ENCODE measurements at places on chromosomes 16 and 17. TPM values are rescaled to one million over a fixed set of nuclear protein-coding genes. Genes with fewer than 3 reads are reported as not detected.
A peak's percentile ranks its signal among the peaks of the same experiment; 100 is the strongest.

Gene MYO15B
- 286 TPM for total RNA-seq

DNA sequence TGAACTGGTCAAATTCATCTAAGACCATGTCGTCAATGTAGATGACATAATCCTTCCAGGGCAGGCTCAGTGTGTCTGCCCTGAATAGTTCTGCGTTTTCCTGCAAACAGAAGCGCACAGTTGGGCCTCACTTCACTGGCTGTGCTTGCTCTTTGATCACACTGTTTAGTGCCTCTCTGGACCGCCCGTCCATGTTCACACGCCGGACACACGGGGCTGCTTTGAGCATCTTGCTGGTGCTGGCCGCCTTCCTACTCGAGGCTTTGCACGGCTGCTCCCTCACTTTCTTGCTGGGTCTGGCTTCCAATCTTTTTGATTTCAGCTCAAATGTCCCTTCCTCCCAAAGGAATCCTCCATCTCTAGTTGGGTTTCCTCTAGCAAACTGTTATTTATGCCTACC lies 37.4 kb downstream of the DNAH17 start:
- no peaks in the 10 kb centered on the region for H3K27me3 ChIP-seq
- H3K4me3 ChIP-seq, result no peak overlapping the region
- H3K36me3 ChIP-seq, result no peaks in the 10 kb centered on the region
- peak; percentile 23 for DNase-seq
- H3K4me1 ChIP-seq, result peaks cover 6% of the 10 kb centered on the region

DNA sequence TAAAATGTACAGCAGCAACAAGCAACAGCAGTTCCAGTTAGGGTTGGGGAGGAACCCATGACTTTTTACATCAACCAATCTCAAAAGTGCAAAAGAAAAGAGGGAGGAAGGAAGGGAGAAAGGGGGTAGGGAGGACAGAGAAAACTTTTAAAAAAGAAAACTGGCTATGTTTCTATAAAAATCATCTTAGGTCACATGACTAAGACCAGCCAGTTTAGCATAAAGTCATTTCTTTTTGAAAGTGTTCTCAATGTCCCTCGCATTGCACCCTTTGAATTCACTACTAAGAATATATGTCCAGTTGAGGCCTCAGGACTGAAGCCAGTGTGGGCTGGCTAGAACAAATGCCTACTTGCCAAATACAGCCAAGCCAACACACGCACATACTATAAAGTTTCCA lies 28.9 kb downstream of the DCUN1D3 start:
- no peak overlapping the region for H3K4me3 ChIP-seq
- no peaks in the 10 kb centered on the region for H3K36me3 ChIP-seq
- H3K27me3 ChIP-seq, result no peaks in the 10 kb centered on the region
- peaks cover 81% of the 10 kb centered on the region for H3K4me1 ChIP-seq
- no peak overlapping the region for H3K27ac ChIP-seq

Gene OR4D1
- 0.46 TPM for total RNA-seq

- no peaks in the 10 kb centered on the region for H3K27me3 ChIP-seq
- no peak for DNase-seq
- H3K4me1 ChIP-seq, result no peaks in the 10 kb centered on the region
These were observed 105.1 kb downstream of the BCAS3 start for GRCh38 chr17:60782742-60783141.

Gene PRCD
- total RNA-seq, result 4.0 TPM

Gene C1QL1
- not detected for total RNA-seq

DNA sequence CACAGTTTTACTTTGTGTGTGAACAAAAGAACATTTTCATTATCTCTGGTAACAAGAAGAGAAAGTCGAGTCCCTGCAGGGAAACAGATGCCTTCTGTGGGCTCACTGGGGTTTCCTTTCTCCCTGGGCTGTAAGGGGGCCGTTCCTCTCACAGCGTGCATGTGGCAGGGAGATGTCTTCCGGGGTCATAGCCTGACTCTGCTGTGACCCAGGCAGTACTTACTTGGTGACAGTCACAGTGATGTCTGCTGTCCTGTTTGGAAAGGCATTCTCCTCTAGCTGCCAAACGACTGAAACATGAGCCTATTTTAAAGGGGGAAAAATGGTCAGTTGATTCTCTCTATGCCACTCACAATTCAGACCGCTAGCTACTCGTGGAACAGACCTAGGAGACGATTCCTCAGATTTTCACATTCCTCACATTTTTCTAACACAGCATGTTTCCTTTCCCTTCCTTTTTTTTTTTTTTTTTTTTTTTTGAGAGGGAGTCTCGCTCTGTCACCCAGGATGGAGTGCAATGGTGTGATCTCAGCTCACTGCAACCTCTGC lies 7.3 kb downstream of the HASPIN start:
- no peak overlapping the region for H3K4me3 ChIP-seq
- H3K36me3 ChIP-seq, result no peaks in the 10 kb centered on the region
- no peaks in the 10 kb centered on the region for H3K27me3 ChIP-seq
- peak overlapping the region; percentile 68 for H3K27ac ChIP-seq
- DNase-seq, result no peak
- peaks cover 7% of the 10 kb centered on the region for H3K4me1 ChIP-seq

DNA sequence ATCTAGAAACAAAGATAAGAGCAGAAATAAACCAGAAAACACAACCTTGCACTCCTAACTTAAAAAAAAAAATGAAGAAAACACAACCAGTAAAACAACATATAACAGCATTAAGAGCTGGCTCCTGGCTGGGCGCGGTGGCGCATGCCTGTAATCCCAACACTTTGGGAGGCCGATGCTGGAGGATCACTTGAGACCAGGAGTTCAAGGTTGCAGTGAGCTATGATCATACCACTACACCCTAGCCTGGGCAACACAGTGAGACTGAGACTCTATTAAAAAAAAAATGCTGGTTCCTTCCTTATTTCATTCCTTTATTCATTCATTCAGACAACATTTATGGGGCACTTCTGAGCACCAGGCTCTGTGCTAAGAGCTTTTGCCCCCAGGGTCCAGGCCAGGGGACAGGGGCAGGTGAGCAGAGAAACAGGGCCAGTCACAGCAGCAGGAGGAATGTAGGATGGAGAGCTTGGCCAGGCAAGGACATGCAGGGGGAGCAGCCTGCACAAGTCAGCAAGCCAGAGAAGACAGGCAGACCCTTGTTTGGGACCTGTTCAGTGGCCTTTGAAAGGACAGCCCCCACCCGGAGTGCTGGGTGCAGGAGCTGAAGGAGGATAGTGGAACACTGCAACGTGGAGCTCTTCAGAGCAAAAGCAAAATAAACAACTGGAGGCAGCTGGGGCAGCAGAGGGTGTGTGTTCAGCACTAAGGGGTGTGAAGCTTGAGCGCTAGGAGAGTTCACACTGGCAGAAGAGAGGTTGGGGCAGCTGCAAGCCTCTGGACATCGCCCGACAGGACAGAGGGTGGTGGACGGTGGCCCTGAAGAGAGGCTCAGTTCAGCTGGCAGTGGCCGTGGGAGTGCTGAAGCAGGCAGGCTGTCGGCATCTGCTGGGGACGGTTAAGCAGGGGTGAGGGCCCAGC lies 2.6 kb downstream of the STH start:
- H3K36me3 ChIP-seq, result no peaks in the 10 kb centered on the region
- H3K27ac ChIP-seq, result no peak overlapping the region
- no peaks in the 10 kb centered on the region for H3K27me3 ChIP-seq
- no peaks in the 10 kb centered on the region for H3K4me1 ChIP-seq
- no peak for DNase-seq

Gene NKD1
- 9.8 TPM for total RNA-seq

Gene CES3
- not detected for total RNA-seq

GRCh38 chr17:81635973-81636504 lies 873 bp downstream of the NPLOC4 start:
- peak overlapping the region; percentile 87 for H3K4me3 ChIP-seq
- H3K36me3 ChIP-seq, result no peaks in the 10 kb centered on the region
- H3K27ac ChIP-seq, result peak overlapping the region; percentile 83
- DNase-seq, result no peak
- H3K4me1 ChIP-seq, result peaks cover 16% of the 10 kb centered on the region
- H3K27me3 ChIP-seq, result no peaks in the 10 kb centered on the region

Gene GP1BA
- total RNA-seq, result 6.1 TPM

Gene GSG1L
- total RNA-seq, result 0.29 TPM

GRCh38 chr17:56231252-56231651 lies 78.0 kb downstream of the ANKFN1 start:
- H3K4me3 ChIP-seq, result no peak overlapping the region
- no peaks in the 10 kb centered on the region for H3K27me3 ChIP-seq
- DNase-seq, result no peak

DNA sequence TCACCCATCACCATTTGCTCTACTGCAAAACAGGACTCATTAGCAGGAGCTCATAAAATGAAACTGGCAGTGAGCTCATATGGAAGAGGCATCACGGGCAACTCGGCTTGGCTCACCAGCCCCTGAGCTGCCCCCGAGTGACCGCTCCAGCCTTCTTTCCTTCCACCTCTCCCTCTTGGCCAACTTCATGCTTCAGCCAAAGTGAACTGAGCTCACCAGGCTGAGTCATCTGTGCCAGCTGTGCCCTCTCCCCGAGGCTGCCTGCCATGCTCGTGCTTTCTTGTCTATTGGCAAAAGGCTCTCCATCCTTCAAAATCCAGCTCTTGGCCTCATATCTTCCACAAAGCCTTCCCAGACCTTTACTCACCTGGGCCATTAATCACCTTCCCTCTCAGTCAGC lies 391.4 kb downstream of the WWOX start:
- no peaks in the 10 kb centered on the region for H3K4me1 ChIP-seq
- no peak for DNase-seq
- H3K36me3 ChIP-seq, result no peaks in the 10 kb centered on the region
- no peaks in the 10 kb centered on the region for H3K27me3 ChIP-seq
- no peak overlapping the region for H3K27ac ChIP-seq
- no peak overlapping the region for H3K4me3 ChIP-seq

Gene HOXB7
- 3.1 TPM for total RNA-seq

Gene ADAM11
- 0.55 TPM for total RNA-seq

DNA sequence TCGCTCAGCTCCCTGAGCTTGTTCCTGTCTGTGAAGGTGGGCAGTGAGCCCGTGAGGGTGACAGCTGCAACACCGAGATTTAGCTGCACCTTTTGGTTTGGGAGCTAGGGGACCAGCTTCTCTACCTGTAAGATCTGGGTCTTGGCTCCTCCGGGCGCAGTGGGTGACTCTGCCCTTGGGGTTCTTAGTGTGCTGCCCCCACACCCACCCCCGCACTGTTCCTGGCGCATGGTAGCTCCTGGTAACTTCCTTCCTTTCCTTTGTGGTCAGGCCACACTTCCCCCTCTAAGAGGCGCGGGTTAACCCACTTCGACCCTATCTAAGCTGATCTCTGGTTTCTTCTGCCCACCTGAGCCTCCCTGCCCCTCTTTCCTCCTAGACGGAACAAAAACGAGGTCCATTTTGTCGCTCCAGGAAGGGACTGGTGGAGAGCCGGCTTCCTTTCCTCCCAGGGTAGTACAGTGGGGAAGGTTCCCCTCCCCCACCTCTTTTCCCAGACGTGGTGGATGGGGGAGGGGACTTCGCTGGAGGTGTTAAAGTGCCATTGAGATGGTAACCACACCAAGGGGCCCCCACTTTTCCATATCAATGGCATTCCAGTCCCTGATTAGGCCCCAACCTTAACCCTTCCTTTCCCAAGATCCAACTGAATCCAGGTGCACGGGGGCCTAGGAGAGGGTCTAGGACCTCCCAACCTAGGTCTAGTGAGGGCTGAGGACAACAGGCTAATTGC lies 4.6 kb upstream of the CLDN9 start:
- peak overlapping the region; percentile 80 for H3K27ac ChIP-seq
- H3K4me3 ChIP-seq, result peak overlapping the region; percentile 59
- peaks cover 34% of the 10 kb centered on the region for H3K27me3 ChIP-seq
- H3K4me1 ChIP-seq, result peaks cover 35% of the 10 kb centered on the region

DNA sequence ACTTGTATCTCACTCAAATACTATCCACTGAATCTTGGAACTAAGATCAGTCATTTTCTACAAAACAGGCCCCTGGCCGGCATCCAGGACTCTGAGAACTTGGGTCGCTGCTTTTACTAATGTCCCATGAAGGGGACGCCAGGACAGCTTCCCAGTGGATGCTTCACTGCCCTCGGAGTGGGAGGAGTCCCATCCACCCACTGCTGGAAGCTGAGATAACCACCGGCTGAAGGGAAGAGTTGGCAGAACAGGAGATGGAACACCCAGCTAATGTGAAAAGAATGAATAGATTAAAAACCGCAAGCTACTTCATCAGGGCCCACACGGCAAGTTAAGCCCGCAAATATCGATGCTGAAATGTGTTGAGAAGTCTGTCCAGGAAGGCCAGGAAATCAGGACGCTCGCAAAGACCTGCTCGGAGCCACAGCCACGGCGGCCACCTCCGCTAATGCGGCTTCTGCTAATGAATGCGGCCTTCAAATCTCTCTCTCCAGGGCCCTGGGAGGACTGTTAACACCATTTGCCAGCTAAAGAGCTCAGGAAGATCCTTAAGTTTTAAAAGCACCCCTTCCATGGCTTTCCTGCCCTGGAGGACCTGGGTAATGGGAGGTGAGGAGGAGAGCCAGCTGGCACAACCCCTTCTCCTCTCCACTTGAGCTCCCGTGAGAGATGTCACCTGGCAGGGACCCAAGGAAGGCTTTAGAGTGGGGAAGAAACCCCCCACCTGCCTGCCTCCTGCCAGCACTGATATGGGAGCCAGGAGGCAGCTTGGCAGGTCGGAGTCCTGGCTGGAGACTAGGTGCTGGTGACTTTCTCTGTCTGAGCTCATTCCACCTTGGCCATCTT lies 226.6 kb upstream of the RPL38 start:
- H3K27me3 ChIP-seq, result no peaks in the 10 kb centered on the region
- no peak overlapping the region for H3K4me3 ChIP-seq
- H3K36me3 ChIP-seq, result no peaks in the 10 kb centered on the region
- H3K4me1 ChIP-seq, result peaks cover 7% of the 10 kb centered on the region
- H3K27ac ChIP-seq, result no peak overlapping the region

DNA sequence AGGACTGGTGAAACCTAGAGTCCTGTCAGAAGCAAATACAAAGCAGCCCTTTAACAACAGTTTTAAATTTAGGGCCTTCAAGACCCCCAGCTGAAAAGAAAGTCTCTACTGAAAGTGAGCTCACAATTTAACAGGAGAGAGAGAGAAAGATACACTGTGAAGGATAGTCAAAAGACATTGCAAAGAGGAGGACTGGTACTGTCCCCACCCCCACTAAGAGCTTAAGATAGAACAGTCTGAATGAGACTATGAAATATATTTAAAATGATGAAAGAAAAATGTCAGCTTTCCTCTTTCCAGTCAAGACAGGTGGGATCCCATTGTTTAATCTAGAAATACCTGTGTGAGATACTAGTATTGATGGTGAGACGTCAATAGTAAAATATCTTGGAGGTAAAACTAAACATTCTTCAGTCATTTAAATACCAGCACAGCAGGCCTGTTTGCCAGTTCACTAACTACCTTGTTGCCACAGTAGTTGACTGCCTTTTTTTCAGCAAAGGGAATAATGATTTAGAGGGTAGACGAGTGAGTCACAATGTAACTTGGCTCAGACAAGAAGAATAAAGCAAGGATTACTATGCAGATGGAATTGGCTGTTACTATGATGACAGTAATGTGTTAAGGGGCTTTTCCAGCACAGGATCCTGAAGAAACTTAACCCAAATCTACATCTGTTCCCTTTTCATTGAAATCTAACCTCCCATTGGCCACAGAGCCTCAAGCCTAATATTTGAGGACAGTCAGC lies 47.2 kb upstream of the RASL10B start:
- H3K27me3 ChIP-seq, result no peaks in the 10 kb centered on the region
- H3K27ac ChIP-seq, result no peak overlapping the region
- no peaks in the 10 kb centered on the region for H3K4me1 ChIP-seq
- H3K4me3 ChIP-seq, result no peak overlapping the region

Gene RSPRY1
- total RNA-seq, result 37.1 TPM

GRCh38 chr16:89407282-89407924 lies 83.0 kb downstream of the ANKRD11 start:
- no peaks in the 10 kb centered on the region for H3K27me3 ChIP-seq
- H3K4me3 ChIP-seq, result no peak overlapping the region
- H3K4me1 ChIP-seq, result peaks cover 99% of the 10 kb centered on the region
